ENCODE measurements at places on chromosomes 7 and 10.

GRCh38 chr7:133365917-133366316 lies 113.0 kb downstream of the EXOC4 start:
- no peak for DNase-seq

DNA sequence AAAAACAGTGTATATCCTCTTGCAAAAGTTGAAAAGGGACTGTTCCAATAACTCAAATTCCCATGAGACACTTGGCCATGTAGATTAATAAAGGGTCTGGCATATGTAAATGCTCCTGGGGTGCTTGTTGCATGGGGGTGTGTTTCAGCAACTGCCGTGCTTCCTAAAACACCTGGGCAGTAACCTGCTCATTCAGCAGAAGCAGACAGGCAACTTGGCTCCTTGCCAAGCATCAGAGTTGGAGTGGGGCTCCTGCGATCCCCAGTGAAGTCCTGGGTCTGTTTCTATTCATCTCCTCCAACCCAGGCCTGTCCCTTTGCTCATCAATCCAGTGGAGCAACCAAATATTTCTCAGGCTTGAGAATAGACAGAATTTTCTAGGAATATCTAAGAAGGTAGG lies 42.2 kb upstream of the ADAM12 start:
- no peak for DNase-seq

DNA sequence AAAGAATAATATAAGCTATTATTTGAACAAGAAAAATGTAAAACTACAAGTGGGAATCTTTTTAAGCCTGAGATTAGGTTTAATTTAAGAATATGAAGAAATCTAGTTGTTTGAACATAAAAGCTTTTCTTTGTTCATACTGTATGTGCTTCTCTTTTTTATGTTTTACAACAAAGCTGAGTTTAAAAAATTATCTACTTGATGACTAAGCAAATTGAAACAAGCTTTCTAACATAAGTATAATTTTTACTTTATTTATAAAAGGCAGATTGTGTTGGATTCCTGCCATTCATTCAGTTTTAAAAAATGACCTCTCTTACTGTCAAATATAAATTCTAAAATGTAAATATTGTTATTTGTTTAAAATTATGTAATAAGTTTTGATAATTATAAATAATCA lies 958.2 kb downstream of the DNAJB9 start:
- no peak for DNase-seq

GRCh38 chr7:155683714-155684113 lies 39.3 kb downstream of the RBM33 start:
- no peak for DNase-seq

- DNase-seq = no peak
Measured at GRCh38 chr10:128483216-128483615, 357.0 kb upstream of the MKI67 start.

GRCh38 chr10:23037561-23037960 lies 57.8 kb upstream of the MSRB2 start:
- DNase-seq = no peak

DNA sequence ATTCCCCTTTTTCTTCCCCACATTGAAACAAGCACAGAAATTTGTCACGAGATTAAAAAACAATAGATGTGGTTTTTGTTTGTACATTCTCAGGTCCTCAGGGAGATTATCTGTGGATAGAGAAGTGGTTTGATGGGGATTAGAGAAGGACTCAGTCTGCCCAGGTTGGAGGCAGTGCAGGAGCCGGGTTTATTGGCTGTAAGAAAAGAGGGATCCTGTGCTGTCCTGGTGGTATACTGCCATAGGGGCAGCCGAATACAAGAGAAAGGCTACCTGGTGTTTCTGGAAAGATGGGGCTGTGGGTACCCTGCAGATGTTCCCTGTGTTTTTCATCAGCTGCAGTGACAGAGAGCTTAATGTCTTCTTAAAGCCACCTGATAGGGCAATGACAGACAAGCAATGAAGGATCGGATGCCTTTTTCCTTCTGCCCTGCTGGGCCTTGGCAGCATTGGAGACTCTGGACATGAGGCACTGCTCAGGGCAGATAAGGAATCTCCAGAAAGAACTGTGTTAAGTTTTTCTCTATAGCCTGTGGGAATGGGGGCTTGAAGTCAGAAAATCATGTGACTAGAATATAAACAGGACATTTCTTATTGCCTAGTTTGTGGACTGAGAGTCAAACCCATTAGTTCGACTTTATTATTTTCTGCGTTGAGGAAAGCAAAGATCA lies 18.1 kb upstream of the GPR141 start:
- DNase-seq = no peak

- DNase-seq = no peak
Measured at GRCh38 chr7:20696002-20696605, 80.6 kb downstream of the ABCB5 start.

DNA sequence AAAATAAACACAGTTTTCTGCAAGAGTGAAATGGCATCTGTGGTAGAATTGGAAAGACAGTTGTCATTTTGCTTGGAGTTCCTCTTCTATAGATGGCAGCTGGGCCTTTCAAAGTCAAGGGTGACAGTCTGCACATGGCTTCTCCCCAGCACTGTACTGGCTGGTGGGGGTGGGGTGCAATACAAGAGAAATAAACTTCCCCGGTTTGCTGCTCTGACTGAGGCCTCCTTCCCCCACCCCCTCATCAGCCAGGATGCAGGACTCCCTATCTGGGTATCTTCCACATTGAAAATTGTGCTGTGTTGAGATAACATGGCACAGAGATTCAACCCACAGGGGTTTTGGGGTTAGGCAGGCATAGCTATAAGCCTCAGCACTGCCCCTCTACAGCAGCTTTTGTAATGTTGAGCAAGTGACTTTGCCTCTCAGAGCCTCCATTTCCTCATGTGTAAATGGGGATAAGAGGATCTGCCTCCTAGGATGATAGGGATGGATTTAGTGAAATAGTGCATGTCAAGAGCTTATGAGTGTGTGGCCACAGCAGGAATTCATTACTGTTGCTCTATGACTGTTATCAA lies 85.8 kb upstream of the WDR11 start:
- no peak for DNase-seq

DNA sequence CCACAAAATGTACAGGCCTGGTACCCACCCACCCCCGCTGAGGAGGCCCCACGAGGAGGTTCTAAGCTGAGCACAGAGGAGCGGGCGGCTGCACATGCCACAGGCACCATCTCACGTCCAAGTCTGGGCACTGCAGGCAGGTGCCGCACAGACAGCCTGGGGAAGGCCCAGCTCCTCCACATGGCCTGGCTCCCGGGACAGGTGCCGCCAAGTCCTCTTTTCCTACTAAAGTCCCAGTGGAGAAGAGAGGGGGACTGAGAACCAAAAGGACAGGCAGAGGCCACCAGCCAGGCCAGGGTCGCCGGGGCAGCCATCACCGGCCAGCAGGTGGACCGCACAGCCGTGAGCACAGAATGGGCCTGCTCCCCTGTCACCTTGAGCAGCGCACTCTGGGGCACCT lies 91.1 kb downstream of the MAD1L1 start:
- DNase-seq = no peak

GRCh38 chr10:58723186-58723585 lies 210.5 kb downstream of the BICC1 start:
- DNase-seq = no peak

- no peak for DNase-seq
Measured at GRCh38 chr10:24826009-24826408, 102.3 kb upstream of the ARHGAP21 start.

DNA sequence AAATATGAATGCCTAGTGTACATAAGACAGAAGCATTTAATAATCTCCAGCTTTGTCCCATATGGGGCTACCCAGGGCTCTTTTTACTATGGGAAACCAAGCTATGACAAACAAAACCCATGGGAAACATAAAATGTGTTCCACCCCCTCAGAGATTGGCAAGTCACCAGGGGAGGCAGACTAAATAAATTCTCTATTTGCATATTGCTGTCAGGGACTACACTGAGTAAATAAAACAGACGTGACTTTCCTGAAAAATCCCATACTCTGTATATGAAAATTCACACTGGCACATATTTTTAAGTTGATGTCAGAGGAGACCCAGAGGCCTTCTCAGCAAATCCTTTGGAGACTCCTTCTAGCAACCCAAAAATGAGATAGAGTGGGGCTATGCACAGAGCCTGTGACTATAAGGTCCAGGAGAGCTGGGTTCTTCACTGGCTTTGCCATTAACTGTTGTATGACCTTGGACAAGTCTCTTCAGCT lies 44.0 kb upstream of the HPSE2 start:
- no peak for DNase-seq

DNA sequence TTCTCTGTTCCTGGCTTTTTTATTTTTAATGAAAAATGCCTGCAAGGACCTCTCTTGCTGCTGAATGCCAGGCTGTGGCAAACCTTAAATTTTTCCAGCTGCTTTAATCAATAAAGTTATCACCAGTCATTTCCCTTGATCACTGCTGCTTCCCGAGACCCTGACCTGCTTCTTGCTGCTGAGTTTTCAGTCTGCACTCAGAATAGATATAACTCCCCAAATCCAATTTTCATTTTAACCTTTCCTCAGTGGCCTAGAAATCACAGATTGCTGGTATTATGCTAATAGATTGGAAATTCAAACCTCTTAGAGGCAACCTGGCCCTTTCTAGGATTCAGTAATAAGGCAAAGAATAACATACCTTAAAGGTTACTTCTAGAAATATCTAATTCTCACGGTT lies 43.7 kb downstream of the LHPP start:
- no peak for DNase-seq

- DNase-seq = no peak
Measured at GRCh38 chr10:132069122-132069848, 3.5 kb downstream of the JAKMIP3 start.

DNA sequence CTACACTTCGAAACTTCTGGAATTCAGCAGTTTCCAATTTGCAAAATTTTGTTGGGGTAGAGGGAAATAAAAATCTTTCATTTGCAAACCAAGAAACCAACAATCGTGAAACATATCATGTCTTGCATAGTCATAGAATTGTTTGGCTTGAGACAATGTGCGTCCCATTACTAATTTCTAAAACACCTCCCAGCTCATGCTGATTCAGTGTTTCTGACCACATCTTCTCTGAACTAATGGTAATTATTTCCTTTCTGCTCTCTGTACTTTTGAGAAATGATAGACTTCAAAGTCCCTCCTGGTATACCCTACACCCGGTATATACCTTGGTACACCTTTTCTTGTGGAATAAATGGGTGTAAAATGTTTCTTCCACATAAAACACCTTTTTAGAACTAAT lies 41.8 kb upstream of the TSPAN13 start:
- DNase-seq = no peak

DNA sequence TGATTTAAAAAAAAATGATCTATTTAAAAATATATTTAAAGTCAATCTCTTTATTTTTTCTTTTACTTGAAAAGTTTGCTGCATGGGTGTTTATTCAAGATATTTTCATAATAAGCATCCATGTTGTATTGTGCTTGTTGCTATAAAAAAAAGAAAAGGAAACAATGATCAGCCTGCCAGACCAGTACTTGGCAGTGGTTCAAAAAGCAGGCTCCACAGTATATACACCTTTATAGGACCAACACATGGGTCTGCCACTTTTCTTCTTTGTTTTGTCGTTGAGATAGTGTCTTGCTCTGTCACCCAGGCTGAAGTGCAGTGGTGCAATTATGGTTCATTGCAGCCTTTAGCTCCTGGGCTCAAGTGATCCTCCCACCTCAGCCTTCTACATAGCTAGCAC lies 228.0 kb downstream of the TWIST1 start:
- no peak for DNase-seq
